ENCODE measurements at places on chromosomes 16 and 17.

DNA sequence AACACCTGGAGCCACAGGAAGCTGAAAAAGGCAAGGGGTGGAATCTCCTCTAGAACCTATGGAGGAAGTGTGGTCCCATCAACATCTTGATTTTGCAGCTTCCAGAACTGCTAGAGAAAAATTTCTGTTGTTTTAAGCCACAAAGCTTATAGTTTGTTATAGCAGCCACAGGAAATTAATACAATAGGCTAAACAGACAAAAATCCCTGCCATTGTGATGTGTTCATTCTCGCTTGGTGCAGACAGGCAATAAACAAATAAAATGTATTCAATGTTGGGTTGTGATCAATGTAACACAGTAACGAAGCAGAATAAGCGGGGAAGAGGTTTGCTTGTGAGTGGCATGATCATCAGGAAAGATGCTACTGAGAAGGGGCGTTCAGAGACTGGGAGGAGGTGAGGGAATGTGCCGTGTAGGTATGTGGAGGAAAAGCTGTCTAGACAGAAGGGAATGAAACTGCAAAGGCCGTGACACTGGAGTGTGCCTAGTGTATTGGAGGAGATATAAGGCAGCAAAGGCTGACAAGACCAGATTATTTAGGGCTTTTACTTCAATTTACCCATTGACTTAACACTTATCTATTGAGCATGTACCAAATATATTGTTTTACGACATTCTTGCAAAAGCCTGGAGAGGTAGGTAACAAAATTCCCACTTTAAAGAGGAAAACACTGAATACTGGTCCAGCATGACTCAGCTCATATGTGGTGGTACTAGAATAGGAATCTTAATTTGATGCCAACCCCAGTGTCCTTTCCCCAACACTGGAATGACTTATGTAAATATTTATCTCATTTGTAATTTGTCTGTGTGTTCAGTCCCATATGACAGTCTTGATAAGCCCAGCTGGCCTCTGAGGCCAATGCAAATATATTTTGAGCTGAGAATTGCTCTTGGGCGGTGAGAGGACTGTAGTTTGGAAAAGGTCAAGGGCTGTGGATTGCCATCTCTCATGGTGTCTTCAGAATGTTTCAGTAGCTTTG is 375.9 kb downstream of the CDH13 start:
- DNase-seq: no peak

- no peak for DNase-seq
Observed at GRCh38 chr17:41049110-41049509, 2.0 kb upstream of the KRTAP2-1 start.

- DNase-seq: no peak
Observed at GRCh38 chr16:11386054-11386680, 40.9 kb downstream of the RMI2 start.

DNA sequence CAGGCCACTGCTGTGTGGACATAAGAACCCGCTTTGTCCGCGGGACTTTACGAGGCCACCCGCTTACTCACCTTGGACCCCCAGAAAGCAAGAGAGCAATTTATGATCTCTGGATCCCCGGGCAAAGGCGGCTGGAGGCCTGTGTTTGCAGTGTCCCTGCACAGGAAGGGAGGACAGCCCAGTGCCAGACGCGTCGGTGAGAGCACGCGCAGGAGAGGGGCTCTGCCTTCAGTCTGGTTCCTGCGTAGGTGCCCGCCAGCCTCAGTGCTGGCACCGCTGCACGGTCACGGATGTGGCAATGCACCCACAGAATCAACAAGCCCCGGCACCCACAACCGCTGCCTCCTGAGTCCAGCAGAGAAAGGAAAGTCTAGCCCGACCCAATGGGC is 248.4 kb downstream of the C16orf95 start:
- no peak for DNase-seq

DNA sequence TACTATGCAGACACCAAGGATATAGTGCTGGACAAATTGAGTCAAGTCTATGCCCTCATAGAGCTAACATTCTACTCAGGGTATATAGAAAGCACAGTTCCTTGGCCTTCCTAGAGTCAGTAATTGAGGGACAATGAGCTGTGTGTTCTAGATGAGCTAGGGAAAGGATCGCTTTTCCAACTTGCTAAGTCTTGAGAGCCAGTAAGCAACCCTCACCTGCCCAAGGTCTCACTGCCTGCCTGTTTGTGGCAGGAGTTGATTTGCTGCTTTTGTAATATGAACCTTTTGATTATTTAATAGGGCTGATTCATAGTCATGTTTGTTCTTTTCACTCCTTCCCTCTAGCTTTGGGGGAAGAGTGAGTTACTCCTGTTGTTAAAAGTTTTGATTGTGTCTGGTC is 6.5 kb downstream of the DDX42 start:
- DNase-seq: no peak

GRCh38 chr16:77393955-77394354 is 40.9 kb downstream of the ADAMTS18 start:
- DNase-seq: no peak

DNA sequence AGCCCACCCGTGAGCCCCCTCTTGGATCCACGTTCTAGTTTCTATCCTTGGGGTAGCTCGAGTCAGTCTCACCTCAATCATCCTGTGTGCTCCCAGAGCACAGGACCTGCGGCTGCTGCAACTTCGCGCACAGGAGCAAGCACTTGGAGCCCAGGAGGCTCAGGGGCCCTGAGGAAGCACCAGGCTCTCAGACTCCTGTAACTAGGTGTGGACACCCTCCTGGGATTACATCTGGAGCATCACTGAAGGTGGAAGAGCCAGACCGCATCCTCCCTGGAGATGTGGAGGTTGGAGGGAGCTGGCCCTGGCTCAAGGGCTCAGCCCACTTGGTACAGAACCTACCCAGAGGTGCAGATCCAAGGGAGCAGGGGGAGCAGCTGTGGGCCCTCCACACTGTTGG is 2.7 kb downstream of the HBQ1 start:
- no peak for DNase-seq

DNA sequence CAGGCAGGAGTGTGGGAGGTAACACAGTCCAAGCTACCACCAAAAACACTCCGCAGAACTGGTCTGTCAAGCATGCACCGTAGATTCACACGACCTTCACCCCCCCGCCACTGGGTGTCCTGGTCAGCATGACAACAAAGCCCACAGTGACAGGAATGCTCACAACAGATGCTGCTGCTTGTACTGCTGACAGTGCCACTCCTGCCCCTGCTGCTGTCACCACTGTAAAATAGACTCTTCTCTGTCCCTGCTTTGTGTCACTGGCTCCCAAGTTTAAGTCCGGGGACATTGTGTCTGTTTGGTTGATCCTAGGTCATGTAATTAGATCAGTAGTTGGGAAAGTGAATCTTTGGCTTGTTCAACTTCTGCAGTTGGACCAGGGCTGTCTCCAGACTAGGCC is 7.0 kb upstream of the ODF4 start:
- no peak for DNase-seq

- DNase-seq: no peak
Observed at GRCh38 chr17:55717432-55717831, 5.2 kb downstream of the TMEM100 start.

DNA sequence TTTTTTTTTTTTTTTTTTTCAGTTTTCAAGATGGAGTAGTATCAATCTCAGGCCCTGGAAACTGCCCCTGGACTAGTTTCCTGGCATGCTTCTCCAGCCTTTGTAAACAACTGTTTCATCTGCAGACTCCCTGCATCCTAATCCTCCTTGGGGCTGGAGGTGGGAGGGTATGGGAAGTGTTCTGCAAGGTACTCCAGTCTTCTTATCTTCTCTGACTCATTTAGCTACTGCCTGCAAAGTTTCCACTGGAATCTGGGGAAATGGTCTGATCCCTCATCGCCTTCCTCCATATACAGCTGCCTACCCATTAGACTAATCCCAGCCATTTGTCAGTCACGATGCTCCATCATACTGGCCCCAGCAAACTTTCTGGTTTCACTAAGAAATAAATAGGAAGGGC is 21.5 kb downstream of the COPZ2 start:
- no peak for DNase-seq
